Epithelial cell of proximal tubule (primary cell): ENCODE measurements at places on chromosomes 3 and 15. TPM values are rescaled to one million over a fixed set of nuclear protein-coding genes. Genes with fewer than 3 reads are reported as not detected.

Gene APPL1
- total RNA-seq, result 27.0 and 30.9 TPM in 2 replicates

DNA sequence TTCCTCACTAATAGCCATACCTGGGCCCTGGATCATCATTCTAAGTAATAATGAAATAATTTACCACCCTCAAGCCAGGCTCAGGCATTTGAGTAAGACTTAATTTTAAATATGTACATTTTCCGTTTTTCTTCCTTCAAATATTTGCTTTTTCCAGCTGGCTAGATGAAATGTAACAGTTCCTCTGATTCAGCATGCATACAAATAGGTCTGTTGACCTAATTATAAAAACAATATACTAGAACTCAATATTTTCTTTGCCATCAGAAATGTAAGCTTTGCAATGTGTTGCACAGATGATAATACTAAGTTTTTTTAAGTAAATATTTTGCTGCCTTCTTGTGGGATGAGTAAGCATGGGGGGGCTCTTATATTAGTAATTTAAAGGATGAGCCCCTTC lies 91.6 kb downstream of the FEZF2 start:
- DNase-seq, result no peak

DNA sequence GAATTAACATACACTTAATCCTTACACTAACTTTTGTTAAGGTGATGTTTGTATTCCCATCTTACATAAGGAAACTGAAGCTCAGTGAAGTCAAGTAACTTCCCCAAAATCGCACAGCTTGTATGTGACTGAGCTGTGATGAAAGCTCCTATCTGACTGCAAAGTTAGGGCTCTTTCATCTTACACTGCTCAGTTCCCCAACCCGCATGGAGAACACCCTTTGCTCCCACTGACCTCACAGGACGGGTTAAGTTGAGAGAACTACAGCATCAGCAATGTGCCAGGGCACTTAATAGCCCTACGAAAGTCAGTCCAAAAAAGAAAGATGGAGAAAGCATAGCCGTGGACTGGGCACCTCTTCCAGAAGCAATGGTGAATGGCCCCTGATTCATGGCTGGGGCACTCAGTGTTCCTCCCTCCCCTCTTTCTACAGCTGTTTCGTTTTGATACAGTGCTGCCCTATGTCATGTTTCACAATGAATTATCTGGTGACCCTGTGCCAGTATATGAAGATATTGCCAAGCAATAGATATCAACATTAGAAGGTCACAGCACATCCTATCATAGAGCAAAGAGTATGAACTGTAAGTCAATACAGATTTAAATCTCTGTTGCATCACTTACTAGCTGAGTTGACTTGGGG lies 38.0 kb downstream of the CADPS start:
- DNase-seq, result no peak

- no peak for DNase-seq
Observed at GRCh38 chr3:152261329-152261728, 7.4 kb upstream of the MBNL1 start.

Gene RPS17
- total RNA-seq, result 4,116 and 4,952 TPM in 2 replicates

Gene GNB4
- 46.7 and 52.1 TPM in 2 replicates for total RNA-seq

- no peak for DNase-seq
Observed at GRCh38 chr3:150521463-150521862, 24.8 kb downstream of the SERP1 start.

DNA sequence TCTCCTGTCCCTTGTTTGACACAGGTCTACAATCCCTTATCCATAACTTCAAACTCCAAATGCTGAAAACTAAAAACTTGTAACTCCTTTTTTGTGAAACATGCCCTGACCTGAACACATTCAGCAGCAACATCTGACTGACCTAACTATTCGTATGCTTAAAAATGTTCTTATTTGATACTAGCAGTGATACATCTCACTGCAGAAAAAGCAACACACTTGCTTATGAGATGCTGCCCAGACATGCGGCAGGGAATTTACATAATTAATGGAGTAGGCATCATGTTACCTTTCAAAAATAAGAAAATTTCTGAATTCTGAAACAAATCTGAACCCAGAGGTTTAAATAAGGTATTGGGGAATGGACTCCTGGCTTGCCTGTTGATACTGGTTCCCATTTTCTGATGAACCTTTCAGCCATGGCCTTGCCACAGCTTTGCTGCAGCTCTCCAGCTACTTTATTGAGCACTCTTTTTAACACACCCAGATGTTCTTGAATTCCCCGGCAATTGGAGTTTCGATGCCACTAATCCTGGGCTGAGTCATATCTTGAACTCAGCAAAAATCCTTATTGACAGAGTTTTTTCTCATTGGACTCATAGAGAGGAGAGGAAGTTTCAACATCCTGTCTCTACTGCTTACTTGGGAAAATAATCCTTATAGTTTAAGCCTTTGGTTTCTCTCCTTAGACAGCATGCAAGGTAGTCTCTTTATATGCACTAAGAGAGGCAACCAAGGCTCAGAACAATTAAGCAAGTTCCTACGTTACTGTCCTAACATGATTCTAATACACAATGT lies 296.6 kb upstream of the LMCD1 start:
- DNase-seq, result no peak

Gene ESYT3
- 0.87 and 2.2 TPM in 2 replicates for total RNA-seq

DNA sequence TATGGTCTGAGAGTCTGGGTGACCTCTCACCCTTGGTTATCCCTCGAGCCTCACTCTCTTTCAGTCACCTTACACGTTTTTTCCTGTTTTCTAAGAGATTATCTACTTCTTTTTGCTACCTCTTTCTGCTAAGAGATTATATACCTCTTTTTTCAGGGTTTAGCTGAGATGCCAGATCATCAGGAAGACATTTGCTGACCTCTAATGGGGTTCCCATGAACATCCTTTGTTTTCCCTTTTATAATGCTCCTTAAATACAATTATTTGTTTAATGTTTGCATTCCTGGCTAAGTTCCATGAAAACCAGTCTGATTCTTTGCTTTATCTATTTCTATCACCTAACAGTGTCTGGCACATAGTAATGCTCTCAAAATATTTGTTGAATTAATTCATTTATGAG lies 39.6 kb downstream of the LEKR1 start:
- no peak for DNase-seq

- no peak for DNase-seq
Observed at GRCh38 chr15:98719137-98719740, 70.9 kb downstream of the IGF1R start.

DNA sequence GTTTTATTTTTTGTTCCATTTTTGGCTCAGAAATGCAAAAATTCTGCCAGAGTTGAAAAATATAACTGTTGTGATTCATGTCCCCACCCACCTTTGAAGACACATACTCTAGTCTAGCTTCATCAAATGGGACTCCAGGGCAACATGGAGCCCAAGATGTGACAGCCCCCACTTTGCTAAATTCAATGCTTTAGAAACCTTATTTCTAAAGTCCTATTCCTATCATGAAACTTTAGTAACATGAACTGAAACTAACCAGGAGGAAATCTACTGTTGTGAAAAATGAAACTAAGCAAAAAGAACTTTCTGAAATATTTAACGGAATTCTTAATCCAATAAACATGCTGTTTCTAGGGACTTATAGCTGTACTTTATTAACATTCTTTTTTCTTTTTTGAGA lies 20.3 kb downstream of the UBP1 start:
- no peak for DNase-seq

Gene ASB14
- total RNA-seq, result not detected in 2 replicates

Gene CSNK1G1
- total RNA-seq, result 12.0 and 12.3 TPM in 2 replicates

GRCh38 chr15:35771746-35772442 lies 225.9 kb upstream of the DPH6 start:
- DNase-seq, result no peak

DNA sequence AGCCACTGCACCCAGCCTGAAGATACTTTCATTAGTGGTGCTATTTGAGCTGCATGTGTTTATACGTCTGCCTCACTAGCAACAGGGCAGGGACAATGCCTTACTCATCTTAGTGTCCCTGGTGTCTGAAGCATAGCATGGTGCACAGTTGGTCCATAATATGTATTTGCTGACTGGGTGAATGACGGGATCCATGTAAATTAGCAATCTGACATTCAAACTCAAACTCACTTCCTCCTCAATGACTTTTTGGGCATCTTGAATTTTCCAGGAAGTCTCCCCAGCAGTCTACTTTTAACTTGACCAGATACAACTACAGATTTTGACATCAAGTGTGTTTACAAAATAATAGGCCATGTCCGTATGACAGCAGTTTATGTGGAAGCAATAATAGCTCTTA lies 3.0 kb upstream of the LDHAL6B start:
- no peak for DNase-seq

- no peak for DNase-seq
Observed at GRCh38 chr3:22101811-22102210, 350.8 kb upstream of the ZNF385D start.

Gene KNG1
- total RNA-seq, result not detected in 2 replicates

DNA sequence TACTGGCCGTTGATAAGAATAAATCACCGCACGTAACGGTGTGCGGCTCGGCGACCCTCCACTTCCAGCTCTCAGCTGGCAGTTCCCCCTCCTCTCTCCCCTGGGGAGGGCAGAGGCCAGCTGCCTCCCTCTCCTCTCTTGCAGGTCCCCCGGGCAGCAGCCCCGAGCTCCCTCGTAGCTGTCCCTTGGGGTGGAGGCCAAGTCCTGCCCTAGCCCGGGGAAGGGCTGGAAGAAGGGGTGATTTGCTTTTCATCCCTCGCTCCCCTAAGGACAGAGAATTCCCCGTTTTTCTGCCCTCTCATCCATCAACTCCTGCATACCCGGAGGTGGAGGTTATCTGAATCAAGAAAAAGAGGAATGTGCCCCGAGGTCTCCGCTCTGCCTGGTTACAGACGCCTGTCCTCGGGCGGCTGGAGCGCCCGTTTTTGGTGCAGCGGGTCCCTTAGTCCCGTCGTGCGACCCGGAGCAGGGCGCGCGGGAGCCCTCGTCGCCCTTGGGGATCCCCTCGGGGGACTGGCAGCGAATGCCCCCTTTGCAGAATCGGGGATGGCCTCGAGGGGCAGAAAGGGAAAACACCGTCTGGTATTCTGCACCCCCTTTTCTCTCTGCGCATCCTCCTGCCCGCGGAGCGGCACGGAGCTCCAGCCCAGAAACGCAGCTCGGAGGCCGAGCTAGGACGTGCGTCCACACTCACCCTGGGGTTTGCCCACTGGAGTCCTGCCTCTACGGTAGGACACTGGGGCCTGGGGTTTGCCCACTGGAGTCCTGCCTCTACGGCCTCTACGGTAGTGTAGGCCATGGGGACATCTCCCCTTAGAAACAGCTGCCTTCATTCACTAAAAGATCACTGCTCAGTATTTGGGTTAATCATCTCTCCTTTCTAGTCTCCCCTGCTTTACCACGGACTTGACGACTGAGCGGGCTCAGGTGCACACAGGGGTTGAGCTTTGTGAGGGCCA lies 2.2 kb downstream of the PTPRG start:
- DNase-seq, result no peak

Gene GPR15
- total RNA-seq, result not detected in 2 replicates

- no peak for DNase-seq
Observed at GRCh38 chr3:125057186-125057850, 1.5 kb upstream of the HEG1 start.

DNA sequence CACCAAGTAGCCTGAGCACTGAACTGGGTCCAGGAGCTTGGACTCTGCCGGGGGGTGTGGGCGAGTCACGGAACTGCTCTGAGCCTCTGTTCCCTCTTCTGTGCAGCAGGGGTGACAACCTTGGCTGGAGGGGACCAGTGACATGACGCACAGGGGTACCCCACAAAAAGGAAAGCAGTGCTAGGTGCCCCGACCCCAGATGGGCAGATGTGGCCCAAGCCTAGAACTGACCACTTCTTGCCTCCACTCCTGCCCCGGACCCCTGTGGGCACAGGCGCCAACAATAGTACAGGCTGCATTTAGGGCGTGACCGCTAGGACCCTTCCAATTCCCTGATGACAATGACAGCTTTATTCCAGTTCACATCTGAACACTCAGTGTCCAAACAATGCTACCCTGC lies 255.9 kb upstream of the LYSMD4 start:
- no peak for DNase-seq

Gene MAN2A2
- 19.8 and 25.3 TPM in 2 replicates for total RNA-seq

Gene NANOGP8
- total RNA-seq, result not detected in 2 replicates

Gene PRR20G
- total RNA-seq, result not detected in 2 replicates

Gene IGDCC3
- total RNA-seq, result not detected in 2 replicates

DNA sequence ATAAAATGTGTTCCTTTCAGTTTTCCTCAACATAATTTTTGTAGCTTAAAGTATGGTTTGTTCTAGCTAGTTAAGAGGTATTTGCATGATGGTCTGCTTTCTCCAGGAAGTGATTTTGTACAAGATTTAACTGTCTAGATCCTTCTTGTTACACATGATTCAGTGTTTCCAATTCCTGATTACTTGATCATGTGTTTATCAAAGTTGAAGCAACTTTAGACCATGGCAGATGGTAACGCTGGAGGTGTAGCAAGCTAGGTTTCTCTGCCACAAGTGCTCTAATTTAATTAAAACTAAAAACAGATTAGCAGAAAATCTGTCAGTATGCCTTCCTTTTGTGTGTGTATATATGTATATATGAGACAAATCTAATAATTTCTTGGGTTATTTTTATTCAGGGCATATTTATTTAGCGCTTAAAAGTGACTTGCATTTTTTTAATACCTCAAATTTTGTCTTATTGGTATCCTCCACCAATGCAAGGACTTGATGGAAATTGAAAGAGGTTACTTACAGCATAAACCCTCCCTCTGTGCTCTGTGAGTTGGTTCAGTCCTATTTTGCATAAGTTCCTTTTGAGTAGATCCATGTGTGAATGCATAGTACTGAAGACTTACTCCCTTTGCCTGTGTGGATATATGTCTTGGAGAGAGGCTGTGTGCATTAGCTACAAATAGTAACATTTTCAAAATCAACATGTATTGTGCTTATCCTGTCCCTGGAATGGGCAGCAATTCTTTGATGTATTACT lies 157.3 kb upstream of the CGNL1 start:
- DNase-seq, result no peak

GRCh38 chr15:25684521-25685431 lies 178.4 kb downstream of the ATP10A start:
- DNase-seq, result no peak

- DNase-seq, result no peak
Observed at GRCh38 chr3:72380711-72381493, 467.3 kb downstream of the SHQ1 start.

- no peak for DNase-seq
Observed at GRCh38 chr3:125087768-125088391, 32.1 kb upstream of the HEG1 start.

Gene CFAP91
- 2.1 and 2.2 TPM in 2 replicates for total RNA-seq

DNA sequence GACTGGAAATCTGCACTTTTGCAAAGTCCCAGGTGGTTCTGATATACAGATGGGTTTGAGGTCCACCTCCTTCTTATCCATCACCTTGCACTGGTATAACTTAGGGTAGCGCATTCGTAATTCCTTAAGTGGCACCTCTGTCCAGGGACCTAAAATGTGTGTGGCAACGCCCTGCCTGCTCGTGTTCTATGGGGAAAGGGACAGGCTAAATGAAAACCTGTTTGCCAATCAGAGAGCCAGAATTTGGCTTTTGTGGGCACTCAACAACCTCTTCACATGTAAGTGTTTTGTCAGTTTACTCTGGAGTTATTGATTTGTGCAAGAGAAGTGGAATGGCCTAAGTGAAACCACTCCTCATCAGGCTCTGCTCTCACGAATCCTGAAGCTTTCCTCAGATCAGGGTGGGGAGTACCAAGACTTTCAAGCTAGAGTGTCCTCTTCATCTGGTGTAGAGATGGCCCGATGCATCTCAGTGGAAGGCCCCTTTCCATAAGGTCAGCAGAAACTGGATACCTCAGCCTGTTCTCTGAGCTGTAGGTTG lies 138.3 kb downstream of the ALDH1A2 start:
- no peak for DNase-seq
